ENCODE measurements at places on chromosomes 2 and 18.

DNA sequence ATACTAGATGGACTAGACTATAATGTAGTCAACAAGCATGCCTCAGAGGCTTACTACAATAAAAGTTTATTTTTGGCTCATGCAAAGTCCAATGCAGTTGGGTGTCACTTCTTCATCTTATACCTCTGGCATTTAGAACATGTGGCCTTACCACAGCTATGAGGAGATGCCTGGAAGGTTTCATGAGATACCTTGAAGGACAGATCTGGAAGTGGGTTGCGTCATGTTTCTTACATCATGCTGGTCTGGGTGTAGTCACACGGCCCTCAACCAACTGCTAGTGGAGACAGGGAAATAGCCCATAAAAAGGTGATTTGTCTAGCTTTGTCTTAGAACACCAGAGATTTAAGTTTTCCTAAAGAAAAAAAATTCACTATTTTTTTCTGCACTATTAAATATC lies 91.7 kb upstream of the MMADHC start:
- DNase-seq: no peak

DNA sequence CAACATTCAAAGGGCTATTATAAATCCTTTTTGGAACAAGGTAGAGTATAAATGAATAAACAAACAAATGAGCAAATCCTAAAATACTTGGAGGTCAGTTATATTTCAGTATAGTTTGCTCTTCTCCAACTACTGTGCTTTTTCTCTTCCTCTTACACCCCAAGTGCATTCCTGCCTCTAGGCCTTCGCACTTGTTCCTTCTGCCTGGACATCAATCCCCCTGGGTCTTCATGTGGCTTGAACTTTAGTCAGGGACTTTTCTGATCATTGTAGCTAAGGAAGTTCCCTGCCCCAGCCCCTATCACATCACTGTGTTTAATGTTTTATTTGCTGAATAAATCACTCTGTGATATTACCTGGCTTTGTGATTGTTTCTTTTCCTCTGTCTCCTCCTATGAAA lies 418.2 kb upstream of the HNRNPA3 start:
- no peak for DNase-seq

GRCh38 chr2:113910110-113910717 lies 20.3 kb downstream of the ACTR3 start:
- no peak for DNase-seq

- peak; percentile 36 for DNase-seq
Observed at GRCh38 chr2:205766779-205767359, 84.6 kb downstream of the NRP2 start.

- DNase-seq: no peak
Observed at GRCh38 chr2:100560216-100560830, 2.5 kb upstream of the PDCL3 start.

GRCh38 chr2:112880696-112881095 lies 30.3 kb upstream of the IL37 start:
- no peak for DNase-seq

GRCh38 chr2:217252181-217252580 lies 392.3 kb upstream of the TNP1 start:
- DNase-seq: no peak

- DNase-seq: peak; percentile 42
Observed at GRCh38 chr18:51191128-51191717, 6.3 kb downstream of the MEX3C start.

DNA sequence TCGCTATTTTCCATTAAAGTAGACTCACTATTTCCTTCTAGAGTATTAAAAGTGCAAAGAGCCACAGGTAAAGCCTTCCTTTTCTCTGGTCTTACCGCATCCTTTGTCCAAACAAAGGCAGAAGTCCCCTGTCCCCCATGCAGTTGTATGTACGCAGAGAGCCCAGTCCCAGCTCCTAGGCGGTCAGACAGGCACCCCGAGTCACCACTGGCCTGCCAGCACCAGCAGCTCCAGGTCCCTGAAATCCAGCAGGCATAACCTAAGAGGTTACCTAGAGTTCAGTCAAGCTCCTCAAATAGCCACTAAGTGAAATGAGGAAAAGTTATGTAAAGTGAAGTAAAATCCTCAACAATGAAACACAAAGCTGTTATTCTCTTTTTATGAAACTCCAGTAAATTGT lies 60.4 kb upstream of the TWIST2 start:
- DNase-seq: no peak

DNA sequence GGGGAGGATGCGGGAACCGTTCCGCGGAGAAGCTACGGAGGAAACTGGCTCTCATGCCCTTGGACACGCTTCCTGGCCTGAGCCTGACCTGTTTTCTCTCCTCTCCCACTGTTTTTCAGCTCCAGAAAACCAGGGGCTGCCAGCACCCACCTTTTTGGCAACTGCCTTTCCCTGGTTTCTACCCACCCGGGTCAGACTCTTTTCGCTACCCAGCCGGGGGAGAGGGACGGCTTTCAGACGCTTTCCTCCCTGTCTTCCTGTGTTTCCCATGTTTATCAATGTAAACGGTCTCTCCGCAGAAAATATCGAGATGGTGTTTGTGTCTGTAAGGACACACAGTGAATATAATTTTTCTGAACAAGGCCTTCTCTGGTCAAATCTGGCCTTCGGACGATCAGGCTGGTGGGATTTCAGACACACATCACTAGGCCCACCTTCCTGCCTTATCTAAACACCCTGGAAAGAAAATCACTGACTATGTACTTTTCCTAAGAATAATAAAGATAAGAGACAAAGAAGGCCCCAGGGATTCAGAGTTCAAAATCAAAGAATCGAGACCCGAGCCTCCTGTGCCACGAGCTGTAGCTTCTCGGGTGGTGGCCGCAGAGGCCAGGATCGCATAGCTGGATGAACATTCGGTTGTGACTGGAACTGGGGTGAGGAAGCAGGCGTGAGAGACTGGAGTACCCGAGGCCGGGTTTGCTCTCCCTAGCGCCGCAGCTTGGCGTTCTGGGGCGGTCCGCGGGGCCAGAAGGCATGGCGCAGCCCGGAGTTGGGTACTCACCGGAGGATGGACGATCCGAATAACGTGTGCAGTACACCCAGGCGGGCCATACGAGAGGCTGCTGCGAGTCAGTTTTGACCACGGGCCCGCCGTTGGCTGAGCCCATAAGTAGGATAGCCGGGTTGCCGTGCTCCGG lies 1.7 kb downstream of the EN1 start:
- DNase-seq: no peak

DNA sequence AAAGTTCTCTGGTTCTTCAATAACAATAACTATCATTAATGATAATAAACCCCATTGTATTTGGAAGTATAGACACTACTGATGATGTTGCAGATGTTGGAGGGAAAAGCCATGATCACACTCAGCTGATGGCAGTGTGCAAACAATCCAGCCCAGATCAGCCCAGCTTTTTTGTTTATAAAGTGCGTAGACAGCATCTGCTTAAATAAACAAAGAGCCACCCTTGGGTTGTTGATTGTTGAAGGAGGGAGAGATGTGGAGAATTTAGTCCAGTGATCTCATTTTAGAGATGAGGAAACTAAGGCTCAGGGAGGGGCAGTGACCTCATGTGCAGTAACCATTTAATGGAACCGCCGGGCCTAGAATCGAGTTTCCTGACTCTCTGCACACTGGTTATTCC lies 56.0 kb upstream of the MEX3C start:
- no peak for DNase-seq

DNA sequence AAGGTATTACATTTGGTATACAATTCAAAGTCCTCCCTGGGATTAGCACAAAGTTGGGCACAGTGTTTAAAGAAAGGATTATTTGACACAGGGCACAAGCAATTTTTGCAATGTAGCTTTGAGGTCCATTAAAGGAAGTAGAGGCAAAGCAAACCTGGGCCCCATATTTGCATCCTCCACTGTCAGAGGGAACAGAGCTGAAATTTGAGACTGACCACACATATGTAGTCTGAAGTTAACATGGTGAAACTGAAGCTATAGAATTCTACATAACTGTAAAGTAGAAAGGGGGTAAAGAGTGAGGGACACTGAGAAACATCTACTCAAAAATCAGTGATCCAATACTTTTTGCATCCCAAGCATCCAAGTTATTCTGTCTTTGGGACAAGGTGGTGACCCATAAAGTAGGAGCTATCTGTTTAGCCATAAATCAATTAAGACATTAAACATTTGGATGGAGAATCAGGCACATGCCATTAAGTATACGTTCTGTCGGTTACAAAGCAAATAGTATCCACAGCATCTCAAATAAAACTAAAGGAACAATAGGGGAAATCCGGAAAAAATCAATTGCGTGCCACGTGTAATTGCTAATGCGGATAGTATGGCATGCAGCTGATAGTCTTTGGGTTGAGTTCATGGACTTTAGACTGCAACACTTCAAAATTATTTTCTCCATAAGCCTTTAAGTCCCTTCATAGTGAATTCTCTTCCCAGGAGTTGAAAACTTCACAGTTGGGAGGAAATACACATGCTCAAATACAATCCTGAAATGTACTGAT lies 72.6 kb downstream of the PLEKHM3 start:
- DNase-seq: no peak

DNA sequence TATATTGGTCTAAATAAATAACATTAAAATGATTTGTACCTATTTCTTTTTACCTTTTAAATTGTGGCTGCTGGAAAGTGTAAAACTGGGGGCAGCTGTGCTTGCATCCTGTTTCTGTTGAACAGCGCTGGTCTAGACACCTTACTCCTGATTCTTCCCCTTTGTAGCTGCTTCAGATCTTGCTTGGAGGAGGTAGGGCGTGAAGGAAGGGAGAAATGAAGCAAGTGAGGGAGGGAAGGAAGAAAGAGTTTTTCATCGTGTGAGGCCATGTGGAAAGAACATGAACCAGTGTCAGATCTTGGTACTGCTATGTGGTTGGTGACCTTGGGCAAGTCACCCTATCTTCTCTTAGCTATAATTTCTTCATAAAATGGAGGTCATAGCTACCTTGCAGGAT lies 89.0 kb upstream of the SEC11C start:
- no peak for DNase-seq

- DNase-seq: no peak
Observed at GRCh38 chr2:27754831-27755230, 16.7 kb upstream of the MRPL33 start.

GRCh38 chr2:190482451-190482850 lies 52.1 kb downstream of the NEMP2 start:
- no peak for DNase-seq

DNA sequence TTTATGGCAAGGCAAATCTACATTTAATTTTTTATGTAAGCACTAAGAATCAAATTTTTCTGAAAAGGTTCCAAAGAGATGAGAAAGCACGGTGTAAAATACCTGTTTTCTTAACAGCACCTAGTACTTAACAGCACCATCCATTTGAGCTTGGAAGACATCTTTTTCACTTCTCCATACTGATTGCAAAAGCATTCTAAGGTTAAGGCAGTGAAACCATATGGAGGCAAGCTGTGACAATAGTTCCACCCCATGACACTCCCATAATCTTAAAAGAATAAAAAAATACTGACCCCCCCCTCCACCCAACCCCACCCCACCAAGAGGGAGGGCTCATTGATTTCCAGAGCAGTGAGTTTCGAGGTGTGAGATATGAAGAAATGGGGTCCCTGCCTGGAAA lies 60.6 kb downstream of the ZCCHC2 start:
- DNase-seq: no peak

All from CD4-positive, alpha-beta T cell treated with Interleukin-4 for 1 hour (primary cell).